Mesothelial cell of epicardium (in vitro differentiated cells): ENCODE measurements at places on chromosomes 5 and 9. TPM values are rescaled to one million over a fixed set of nuclear protein-coding genes. Genes with fewer than 3 reads are reported as not detected.

PCDHAC2 gene
- 12.1 to 12.7 TPM (median 12.4 TPM) in 3 replicates for total RNA-seq

GTF2H2C gene
- 41.8 to 46.2 TPM (median 46.0 TPM) in 3 replicates for total RNA-seq

MBLAC2 gene
- total RNA-seq: 5.0 to 5.2 TPM (median 5.1 TPM) in 3 replicates

C9orf153 gene
- 0.27 to 0.51 TPM (median 0.41 TPM) in 3 replicates for total RNA-seq

SLC25A2 gene
- total RNA-seq: 1.3 to 1.6 TPM (median 1.6 TPM) in 3 replicates

MACIR gene
- 7.5 to 8.1 TPM (median 8.1 TPM) in 3 replicates for total RNA-seq

GFPT2 gene
- total RNA-seq: 14.9 to 16.3 TPM (median 15.7 TPM) in 3 replicates

HTR4 gene
- 0.27 to 0.41 TPM (median 0.33 TPM) in 3 replicates for total RNA-seq

CAMK4 gene
- total RNA-seq: 11.4 to 13.3 TPM (median 11.7 TPM) in 3 replicates
